ENCODE measurements at places on chromosomes 3 and 15. TPM values are rescaled to one million over a fixed set of nuclear protein-coding genes. Genes with fewer than 3 reads are reported as not detected.

TRIM42 gene
- not detected for total RNA-seq

CAMP gene
- total RNA-seq, result not detected

MON1A gene
- 14.4 TPM for total RNA-seq

TRPM1 gene
- total RNA-seq, result not detected

GP5 gene
- total RNA-seq, result not detected

MAP6D1 gene
- total RNA-seq, result 4.1 TPM

SCN11A gene
- total RNA-seq, result not detected

ACKR2 gene
- total RNA-seq, result 0.24 TPM

TNFAIP8L3 gene
- 0.18 TPM for total RNA-seq

PRSS50 gene
- not detected for total RNA-seq

GPR62 gene
- not detected for total RNA-seq

PLSCR2 gene
- not detected for total RNA-seq

C2CD4A gene
- not detected for total RNA-seq

DNASE1L3 gene
- not detected for total RNA-seq

MYO5A gene
- 53.5 TPM for total RNA-seq

HDDC3 gene
- 13.0 TPM for total RNA-seq

SSUH2 gene
- total RNA-seq, result not detected

MAP2K5 gene
- 13.9 TPM for total RNA-seq

DPPA2 gene
- total RNA-seq, result not detected

CCNB2 gene
- 44.0 TPM for total RNA-seq

TEX55 gene
- total RNA-seq, result not detected

MST1 gene
- 4.9 TPM for total RNA-seq

DUOXA1 gene
- not detected for total RNA-seq

ACTRT3 gene
- total RNA-seq, result 2.0 TPM

ALDH1L1 gene
- total RNA-seq, result not detected

CRTAP gene
- 333 TPM for total RNA-seq

MLH1 gene
- total RNA-seq, result 36.3 TPM

TM4SF18 gene
- not detected for total RNA-seq

HRG gene
- not detected for total RNA-seq

GOLGA8J gene
- total RNA-seq, result not detected

SLC38A3 gene
- total RNA-seq, result not detected

MKRN3 gene
- total RNA-seq, result not detected

LOXL1 gene
- total RNA-seq, result 259 TPM

CLDN18 gene
- total RNA-seq, result not detected

PATL2 gene
- 0.15 TPM for total RNA-seq

FAIM gene
- total RNA-seq, result 9.8 TPM

Measured in HFFc6 (cell line).